Heart left ventricle (tissue), 16 donors: ENCODE measurements at places on chromosomes 1 and 21.

DNA sequence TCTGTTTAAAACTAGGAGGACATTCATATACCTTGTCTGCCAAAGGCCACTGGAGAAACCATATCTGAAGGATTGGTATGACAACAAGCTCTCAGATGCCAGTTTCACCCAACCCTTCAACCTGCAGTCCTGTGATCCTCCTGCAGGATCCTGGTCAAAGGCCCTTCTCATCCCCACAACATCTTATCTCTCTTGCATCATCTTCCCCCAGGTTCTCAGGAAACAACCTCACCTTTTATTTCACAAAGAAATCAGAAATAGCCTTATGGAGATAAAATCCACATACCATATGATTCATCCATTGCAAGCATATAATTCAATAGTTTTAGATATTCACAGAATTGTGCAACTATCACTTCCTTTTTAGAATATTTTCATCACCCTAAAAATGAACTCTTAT, 104.0 kb upstream of the DSCAM start:
- DNase-seq = no peak

DNA sequence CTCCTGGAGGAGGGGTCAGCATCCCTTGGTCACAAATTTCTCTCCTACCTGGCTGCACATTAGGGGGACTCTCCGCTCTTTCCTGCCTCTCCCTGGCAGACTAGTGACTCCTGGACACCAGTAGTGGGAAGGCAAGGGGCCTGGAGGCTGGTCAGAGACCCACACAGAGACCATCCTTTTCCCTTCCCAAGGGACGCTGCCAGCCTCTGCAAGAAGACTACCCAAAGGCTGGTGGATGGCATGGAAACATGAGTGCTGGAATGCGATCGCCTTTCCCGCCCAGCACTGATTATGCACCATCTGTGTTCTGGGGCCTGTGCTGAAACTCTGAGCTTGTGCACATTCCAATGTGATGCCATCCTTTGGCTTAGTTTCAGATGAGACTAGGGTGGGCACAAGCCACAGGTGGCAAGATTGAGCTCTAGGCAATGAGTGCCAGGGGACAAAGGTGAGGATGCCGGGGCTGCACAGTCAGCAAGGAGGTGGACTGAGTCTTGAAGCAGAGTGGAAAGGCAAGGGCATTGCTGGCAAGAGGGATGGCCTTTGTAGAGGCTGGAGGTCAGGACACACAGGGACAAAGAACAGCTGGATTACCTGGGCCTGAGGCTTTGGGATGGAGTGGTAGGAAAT, 12.6 kb upstream of the EPS8L3 start:
- peak; percentile 24 for DNase-seq

DNA sequence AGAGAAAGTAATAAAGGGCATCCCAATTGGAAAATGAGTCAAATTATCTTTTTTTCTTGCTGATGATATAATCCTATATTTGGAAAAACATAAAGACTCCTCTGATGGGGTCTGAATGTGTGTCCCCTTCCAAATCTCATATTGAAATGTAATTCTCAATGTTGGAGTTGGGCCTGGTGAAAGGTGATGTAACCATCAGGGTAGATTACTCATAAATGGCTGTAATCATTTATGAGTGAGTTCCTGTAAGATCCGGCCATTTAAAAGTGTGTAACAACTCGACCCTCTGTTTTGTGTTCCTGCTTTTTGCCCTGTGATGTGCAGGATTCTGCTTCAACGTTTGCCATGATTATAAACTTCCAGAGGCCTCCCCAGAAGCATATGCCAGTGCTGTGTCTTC, 44.3 kb upstream of the MAP1LC3C start:
- no peak for DNase-seq

GRCh38 chr21:14119038-14119437, 91.7 kb downstream of the LIPI start:
- DNase-seq = no peak

GRCh38 chr1:3603571-3604467, 7.5 kb downstream of the MEGF6 start:
- DNase-seq = no peak

DNA sequence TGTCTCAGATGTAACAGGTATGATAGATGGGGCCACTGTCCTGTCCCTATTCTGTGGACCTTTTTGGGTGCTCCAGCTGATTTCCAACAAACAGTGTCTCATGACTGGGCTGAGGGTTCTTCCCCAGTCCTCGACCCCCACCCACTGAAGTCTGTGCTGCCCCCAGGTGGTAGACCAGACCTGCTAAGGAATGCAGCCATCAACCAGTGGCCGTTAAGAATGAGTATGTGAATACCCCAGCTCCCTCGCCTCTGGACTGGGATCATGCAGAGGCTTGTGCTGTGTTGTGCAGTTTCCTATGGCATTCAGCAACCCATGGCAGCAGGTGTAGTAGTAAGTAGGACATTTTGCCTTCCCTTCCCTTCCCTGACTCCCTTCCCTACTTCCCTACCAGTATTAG, 183.1 kb upstream of the KAZN start:
- no peak for DNase-seq

DNA sequence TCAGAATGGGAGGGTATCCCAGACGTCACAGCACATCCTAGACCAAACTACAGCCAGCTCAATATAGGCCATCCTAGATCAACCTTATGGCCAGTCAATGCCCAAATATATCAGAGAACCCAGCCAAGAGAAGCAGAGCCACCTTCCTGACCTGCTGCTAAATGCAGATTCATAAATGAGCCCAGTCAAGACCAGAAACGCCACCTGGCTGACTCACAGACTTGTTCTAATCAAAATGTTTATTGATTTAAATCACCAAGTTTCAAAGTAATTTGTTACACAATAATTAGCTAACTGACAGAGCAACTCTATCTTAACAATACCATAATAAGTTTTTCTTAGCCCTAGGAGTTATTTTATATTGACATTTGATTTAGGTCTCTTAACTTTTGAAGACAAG, 28.6 kb downstream of the ZNF644 start:
- DNase-seq = no peak

DNA sequence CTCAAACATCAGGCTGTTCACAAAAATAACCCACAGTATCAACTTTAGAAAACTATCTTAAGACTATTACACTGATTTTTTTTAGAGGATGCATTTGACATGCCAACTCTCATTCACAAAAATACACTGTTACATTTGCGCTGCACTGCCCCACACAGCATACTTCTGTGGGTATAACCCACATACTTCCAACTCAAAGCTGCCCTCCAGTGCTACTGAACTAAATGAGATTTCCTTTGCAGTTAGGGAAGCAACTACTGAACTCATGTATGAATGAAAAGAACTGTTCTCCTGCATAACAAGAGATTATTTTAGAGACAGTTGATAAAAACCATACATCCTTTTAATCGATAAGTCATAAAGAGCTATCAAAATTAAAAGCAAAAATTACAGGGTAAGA, 25.8 kb upstream of the GADD45A start:
- no peak for DNase-seq

DNA sequence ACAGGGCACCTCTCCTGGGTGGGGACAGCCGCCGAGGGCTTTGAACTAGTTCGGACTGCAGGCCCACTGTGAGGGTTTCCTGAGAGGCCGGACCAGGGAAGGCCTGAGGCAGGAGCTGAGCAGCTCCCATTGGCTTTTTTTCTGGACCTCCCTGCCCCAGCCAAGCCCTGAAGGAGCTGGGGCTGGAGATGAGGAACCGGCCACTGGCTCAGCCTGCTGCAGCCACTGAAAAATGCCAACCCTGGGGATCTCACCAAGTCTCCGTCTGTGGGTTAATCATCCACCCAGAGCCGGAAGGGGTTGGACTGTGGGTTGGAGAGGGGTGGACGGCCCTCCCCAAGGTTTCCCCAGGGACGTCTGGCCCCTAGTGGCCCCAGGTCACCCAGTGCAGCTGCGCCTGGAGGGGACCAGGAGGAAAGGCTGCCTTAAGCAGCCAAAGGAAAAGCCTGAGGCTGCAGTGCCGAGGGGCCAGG, 2.5 kb downstream of the VWA1 start:
- DNase-seq = no peak

DNA sequence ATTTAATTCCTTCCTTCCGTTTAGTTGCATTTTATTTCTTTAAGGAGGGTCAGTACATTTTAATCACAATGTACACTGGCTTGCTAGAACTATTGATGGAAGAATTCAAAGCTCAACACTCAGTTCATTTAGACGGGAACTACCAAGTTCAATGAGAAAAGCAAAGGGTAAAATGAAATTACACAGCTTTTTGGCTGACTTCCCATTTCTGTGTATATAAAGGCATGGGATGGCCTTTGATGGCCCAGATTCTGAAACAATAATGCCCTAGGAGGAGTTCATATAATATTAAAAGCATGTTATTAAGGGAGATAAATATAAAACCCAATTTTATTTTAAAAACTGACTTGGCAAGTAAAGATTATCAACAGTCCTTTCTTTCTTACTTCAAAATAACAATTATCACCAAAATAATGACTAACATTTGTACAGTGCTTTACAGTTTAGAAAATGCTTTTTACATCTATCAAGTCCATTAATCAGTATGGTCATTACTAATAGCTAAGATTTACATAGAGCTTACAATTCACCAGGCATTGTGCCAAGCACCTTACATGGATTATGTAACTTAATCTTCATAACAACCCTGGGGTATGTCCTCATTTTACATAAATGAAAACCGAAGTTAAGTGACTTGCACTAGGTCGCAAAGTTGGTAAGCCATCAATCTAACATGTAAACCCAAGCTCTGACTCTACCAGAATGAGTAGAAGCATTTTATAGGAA, 402.4 kb downstream of the OMA1 start:
- DNase-seq = no peak

- no peak for DNase-seq
Observed at GRCh38 chr1:217585577-217585976, 45.3 kb downstream of the GPATCH2 start.

DNA sequence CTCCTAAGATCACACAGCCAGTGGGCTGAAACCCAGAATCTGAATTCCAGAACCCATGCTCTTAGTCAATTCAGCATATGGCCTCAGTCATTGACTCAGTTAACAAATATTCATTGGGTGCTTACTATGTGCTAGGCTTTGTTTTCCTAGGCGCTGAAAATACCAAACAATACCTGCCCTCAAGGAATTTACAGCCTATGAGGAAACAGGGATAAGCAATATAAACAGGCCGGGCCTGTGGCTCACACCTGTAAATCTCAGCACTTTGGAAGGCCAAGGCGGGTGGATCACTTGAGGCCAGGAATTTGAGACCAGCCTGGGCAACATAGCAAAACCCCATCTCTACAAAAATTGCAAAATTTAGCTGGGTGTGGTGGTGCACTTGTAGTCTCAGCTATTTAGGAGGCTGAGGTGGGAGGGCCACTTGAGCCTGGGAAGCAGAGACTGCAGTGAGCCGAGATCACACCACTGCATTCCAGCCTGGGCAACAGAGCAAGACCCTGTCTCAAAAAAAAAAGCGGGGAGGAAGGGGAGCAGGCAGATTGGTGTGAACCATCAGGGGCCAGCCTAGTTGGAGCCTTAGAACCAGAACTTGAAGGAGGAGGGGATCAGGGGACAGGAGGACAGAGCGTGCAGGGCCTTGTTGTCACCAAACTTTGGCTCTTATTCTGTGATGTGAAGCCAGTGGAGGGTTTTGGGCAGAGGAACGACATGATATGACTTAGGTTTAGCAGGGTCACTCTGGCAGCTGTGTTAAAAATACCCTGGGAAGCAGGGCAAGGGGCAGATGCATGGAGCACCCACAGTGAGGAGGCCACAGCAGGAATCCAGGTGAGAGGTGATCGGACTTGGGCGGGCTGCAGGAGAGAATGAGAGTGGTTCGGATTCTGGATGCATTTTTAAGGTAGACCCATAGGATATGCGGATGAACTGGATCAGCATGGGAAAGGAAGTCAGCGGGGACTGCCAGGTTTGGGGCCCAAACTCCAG, 5.8 kb downstream of the TINAGL1 start:
- DNase-seq = peak; percentile 54

- no peak for DNase-seq
Observed at GRCh38 chr1:192763756-192764155, 45.1 kb upstream of the RGS2 start.

DNA sequence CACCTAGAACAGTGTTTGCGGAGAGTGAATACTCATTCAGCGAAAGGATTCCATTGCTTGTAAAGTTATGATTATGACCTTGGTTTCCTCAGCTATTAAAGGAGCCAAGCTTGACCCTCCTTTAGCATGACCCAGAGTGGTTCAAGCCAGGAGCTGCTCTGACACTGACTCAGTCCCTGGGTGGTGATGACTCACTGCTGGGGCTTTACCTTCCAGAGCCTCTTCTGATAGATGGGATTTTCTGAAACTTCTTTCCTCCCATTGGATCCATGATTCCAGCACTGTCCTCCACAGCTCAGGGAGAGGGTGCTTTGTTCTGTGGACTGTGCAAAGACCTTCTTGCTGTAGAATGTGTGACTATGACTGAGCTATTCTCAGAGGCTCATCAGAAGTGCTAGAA, 77.4 kb downstream of the S1PR1 start:
- DNase-seq = no peak

- DNase-seq = no peak
Observed at GRCh38 chr1:109933856-109934711, 23.4 kb downstream of the CSF1 start.

DNA sequence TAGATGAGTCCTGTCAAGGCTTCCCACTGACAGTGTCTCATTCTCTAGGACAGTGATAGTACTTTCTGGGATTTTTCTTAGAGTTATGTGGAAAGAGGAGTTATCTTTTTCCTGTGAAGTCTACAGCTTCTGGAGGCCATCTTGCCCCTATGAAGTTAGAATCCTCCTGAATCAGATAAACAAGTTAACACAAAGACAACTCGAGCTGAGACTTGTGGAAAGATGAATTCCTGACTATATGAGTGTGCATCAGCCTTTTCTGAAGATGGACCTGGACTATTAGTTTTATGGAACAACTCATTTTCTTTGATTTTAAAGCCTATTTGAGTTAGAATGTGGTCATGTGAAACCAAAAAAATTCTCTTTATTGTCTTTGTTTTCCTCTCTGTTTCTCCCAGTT, 290.9 kb downstream of the LRRIQ3 start:
- DNase-seq = no peak

DNA sequence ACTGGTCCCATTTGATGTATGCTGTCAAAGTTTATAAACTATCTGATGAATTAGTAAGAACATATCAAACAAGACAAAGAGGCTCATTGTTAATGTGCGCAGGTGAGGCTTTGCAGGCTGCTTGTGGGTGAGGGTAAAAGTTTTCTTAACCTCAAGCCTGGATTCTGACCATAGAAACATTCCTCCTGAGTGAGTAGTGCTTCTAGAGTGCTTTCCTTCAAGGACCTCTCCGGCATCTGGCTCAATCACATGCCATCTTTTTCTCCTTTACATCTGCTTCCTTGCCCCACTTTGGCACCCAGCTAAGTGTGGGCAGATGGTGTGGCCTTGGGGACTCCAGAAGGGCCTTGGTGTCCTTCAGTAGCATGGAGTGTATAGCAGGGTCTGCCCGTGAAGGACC, 104.0 kb downstream of the ROR1 start:
- no peak for DNase-seq

DNA sequence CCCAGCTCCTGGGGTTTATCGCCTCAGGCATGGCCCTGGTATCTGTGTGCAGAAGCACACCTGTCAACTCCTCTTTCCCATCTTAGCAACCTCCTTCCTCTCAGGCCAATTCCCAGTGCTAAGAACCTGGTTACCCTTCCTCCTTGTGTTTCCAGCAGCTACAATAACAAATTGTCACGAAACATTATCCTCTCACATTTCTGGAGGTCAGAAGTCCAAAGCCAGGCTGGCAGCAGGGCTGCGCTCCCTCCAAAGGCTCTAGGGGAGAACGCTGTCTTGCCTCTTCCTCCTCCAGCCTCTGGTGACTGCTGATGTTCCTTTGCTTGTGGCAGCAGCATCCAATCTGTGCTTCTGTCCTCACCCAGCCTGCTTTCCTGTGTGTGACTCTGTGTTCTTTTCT, 10.7 kb upstream of the MRPS14 start:
- no peak for DNase-seq

- no peak for DNase-seq
Observed at GRCh38 chr1:220759147-220759546, 11.0 kb downstream of the MTARC2 start.
